Stimulated activated CD8-positive, alpha-beta memory T cell treated with anti-CD3 and anti-CD28 coated beads, Interleukin-7, amount 100 ng/mL, for 1 hour (primary cell): ENCODE measurements at places on chromosomes 6 and 20.

DNA sequence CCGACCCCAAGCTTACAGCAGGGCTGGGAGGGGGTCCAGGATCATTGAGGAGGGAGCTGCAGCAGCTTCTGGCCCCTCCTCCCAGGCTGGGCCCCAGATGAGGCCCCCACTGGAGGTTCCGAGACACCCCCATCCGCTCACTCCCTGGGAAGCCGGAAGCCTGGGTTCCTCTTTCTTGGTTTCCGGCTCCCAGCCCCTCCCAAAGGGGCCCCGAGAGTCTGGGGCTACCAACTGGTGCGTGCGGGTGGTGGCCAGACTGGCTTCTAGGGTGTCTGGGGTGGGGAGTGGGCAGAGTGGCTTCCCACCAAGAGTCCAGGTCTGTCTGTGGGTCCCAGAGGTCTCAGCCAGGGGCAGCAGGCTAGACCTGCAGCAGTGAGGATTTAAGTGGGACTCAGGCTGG is 2.2 kb downstream of the RGS19 start:
- DNase-seq = no peak

- no peak for DNase-seq
Measured at GRCh38 chr6:105359419-105360370, 43.2 kb downstream of the PREP start.

GRCh38 chr6:13303668-13304017 is 24.7 kb downstream of the TBC1D7 start:
- DNase-seq = no peak

DNA sequence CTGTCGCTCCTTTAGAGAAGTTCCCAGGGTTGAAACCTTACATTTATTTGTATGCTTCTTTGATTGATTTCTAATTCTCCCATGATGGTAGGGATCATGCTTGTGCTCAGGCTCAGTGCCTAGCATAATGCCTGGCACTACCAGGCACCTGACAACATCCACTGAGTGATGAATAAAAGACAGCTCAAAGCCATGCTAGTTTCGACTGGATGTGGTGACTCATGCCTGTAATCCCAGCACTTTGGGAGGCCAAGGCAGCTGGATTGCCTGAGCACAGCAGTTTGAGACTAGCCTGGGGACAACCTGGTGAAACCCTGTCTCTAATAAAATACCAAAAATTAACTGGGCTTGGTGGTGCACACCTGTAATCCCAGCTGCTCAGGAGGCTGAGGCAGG is 11.6 kb upstream of the CD164 start:
- DNase-seq = no peak

- no peak for DNase-seq
Measured at GRCh38 chr20:19964289-19965265, 52.6 kb upstream of the NAA20 start.

DNA sequence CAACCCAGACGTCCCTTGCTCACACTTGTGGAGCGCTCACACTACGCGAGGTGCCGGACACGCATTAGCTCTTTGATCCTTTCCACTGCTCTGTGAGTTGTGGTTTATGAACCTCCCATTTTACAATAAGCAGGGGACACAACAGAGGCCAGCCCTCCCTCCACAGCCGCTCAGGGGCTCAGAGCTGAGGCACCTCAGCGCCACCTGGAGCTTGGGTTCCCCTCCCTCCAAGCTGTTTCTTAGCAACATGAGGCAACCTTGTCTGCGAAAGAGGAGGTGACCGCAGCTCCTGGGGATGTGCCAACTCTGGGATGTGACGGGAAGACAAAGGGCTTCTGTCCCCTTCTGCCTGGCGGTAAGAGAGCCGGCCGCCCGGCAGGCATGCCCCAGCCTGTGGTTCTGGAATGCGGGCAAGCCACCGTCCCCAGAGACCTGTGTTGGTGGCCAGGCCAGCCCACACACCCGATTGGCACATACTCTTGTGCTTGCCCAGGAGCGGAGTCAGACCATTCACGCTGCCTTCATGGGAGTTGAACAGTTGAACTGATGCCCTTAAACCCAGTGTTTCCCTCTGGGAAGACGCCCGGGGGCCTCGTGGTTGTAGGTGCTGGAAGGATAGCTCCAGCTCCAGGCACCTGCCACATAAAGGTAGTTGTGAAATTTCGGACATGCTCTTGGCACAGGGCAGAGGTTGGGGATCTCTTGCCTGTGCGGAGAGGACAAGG is 44.5 kb downstream of the RBM38 start:
- DNase-seq = no peak

DNA sequence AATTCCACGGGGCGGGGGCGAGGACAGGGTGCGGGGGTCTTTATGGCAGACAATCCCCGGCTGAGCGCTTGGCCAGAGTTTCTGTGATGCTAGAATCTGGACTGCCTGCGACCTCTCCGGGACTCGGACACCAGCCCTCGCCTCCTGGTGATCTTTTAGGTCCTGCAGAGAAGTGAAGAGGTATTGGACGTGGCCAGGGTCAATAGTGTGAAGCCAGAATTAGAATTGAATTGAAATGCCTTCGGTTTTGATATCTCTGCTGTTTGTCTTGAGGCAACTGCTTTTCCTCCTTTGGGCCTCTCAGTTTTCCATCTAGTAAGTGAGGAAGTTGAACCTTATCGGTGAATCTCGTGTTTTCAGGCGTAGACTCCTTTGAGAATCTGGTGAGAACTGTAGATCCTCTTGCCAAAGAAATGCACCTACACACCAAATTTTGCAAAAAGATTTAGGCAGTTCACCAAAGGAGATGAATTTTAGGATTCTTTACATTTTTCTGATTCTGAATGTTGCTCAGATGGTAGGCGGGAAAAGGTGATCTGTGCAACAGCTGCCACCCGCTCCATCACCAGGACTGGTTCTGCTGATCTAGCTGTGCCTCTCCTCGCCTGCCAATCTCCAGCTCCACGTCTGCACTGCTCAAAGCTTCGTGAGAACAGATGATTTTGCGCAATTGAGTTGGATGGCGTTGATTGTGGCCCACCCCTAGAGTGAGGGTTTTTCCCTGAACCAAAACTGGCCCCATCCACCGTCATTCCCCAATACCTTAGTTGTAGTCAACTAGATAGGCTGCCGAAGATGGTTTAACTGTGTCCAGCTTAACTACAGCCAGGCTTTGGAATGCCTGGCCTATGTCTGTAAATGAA is 837 bp upstream of the OSER1 start:
- DNase-seq = no peak

DNA sequence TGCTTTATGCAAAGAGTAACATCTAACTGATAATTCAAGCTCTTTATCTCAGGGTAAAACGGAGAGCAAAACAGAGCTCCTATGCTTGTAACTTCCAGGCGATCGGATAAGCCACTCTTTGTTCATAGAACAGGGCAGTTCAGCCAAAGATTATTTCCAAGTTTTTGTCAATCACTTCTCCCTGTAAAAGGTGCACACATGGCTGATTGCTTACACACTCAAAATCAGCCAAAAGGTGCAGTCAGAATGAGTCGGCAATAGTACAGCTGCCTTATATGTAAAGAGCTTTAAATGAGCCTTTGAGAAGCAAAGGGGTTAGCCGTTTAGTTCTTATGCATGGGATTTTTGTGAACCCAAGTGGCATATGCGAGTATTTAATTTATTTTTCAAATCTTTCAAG is 449.6 kb upstream of the POU3F2 start:
- no peak for DNase-seq
